ENCODE measurements at places on chromosomes 6 and 20.

GRCh38 chr6:56033401-56033800, 158.0 kb upstream of the BMP5 start:
- DNase-seq, result no peak

GRCh38 chr6:33488339-33488738, 34.0 kb downstream of the ZBTB9 start:
- no peak for DNase-seq

DNA sequence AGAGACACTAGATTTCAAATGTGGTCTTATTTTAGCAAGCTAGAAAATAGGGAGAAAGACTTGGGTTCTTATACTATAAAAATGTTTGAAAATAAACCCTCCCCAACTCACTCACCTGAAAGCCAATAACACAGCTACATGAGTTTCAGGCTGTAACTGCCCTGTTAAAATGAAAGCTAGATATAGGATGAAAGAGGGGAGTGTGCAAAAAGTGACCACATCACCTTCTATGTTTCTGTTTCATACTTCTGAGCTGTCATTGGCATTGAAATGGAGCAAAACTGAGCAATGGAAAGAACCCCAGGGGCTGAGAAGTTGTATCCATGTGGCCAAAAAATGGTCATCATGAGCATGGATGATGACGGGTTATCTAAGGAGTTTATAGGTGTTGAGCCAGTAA, 148.1 kb upstream of the TENT5A start:
- no peak for DNase-seq

GRCh38 chr6:70852667-70853246, 104.1 kb downstream of the B3GAT2 start:
- DNase-seq, result no peak

DNA sequence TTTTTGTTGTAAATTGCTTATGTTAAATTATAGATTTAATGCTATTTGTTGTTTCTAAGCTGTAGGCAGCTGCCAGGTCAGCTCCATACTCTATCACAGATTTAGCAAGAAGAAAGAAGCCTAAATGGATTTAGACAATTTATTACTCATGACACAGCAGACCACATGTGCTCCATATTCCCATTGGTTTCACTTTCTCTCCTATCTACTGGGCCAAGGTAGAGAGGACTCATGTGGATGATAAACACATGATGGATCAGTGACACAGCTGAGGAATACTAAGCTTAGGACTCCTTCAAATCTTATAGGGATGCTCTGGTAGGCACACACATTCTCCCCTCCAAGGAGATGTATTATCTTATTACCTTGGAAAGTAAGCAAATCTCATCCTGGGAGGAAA, 553.0 kb upstream of the ADGRB3 start:
- no peak for DNase-seq

- DNase-seq, result no peak
These were observed 189.8 kb downstream of the FOXA2 start for GRCh38 chr20:22394583-22394982.

- no peak for DNase-seq
These were observed 152.1 kb downstream of the KHDC1L start for GRCh38 chr6:73073238-73073637.

GRCh38 chr6:1110164-1110563, 201.7 kb upstream of the FOXQ1 start:
- no peak for DNase-seq

DNA sequence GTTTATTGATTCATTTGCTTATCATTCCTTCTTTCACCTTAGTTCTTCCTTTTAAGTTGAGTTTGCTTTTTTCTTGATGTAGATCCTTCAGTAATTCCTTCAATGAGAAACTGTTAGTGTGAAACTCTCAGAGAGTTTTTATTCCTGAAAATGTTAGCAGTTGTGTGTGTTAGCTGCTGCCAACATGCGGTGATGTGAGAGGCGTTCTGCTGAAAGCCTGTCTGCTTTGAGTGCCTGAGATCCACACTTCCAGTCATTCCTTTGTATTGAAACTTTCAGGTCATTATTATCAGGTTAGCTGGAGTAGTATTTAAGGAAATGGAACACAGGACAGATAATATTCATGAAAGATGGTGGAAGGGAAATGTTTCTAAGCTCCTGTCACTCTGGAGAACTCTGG, 70.0 kb upstream of the SUPT3H start:
- DNase-seq, result no peak

DNA sequence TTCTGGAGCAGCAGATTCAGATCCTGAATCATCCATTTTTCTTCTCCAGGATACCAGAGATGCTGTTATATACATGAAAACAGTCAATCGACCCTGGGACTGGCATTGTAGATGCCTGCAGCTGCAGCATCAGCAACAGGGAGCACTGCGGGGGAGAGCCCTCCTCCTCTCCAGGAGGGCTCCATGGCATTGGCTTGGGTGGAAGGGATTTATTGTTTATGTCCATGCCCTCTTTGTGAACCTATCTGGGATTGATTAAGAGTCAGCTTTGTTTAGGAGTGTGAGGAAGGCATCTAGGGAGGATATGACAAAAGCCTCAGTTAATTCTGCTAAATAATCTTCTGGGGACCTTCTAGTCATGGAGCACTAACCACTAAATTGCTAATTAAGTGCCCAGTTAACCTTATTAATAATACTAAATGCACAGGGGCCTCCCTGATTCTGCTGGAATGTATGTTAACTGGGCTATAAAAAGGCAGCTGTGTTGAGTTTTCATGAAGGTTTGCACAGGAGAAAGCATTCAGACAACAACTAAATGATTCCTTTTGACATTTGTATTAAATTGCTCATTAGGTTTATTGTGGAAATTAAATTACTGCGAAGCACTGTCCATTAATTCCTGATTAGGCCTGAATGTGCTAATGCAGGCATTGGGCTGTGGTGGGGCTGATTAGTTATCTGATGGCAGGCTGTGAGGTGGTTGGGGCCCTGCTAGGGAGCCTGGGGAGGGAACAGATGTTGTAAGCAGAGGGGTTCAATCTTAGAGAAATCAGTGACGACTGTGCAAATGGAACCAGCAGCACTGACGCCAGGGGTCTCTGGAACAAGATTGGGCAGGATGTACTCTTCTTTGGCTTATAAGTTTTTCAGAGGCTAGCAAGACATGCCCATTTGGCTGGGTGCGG, 57.6 kb downstream of the IMPG1 start:
- no peak for DNase-seq

GRCh38 chr6:44201638-44202303, 15.0 kb upstream of the MYMX start:
- no peak for DNase-seq

DNA sequence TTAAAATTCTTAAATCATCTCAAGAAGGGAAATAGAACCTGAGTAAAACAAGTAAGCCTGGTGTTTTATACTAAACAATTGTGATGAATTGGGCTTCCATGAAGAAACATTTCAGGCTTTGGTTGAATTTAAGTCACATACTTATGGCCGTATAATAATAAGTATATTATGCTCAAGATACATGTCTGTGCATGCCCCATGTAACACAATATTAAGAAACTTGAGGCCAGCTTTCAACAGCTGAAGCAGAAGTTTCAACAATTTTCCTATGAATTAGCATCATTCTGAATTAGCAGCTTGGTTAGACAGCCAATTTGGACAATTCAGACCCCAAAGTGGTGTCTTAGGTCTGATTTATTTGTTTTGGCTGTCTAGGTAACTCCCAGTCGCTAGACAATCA, 243.7 kb downstream of the MYLK4 start:
- DNase-seq, result no peak

DNA sequence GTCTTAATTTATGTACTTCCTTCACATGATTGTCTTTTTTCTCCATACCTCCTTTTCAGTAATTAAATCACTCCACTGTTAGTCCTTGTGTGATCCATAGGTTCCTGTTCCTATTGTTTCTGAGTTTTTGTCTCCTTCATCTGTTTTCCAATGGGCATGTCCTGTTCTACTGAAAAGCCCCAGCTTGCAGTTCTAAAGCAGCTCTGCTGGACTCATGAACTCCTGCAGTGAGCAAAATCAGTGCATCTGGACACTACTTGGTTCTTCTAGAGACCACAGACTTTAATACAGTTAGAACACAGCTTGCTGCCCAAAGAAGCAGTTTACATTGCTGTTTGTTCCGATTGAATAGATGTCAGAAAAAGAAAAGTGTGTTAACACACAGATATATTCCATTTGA, 593.3 kb upstream of the HS3ST5 start:
- no peak for DNase-seq

- DNase-seq, result no peak
These were observed 143.3 kb downstream of the TAF4 start for GRCh38 chr20:61922411-61922810.

GRCh38 chr20:44643596-44644229, 7.8 kb downstream of the ADA start:
- DNase-seq, result peak; percentile 76

DNA sequence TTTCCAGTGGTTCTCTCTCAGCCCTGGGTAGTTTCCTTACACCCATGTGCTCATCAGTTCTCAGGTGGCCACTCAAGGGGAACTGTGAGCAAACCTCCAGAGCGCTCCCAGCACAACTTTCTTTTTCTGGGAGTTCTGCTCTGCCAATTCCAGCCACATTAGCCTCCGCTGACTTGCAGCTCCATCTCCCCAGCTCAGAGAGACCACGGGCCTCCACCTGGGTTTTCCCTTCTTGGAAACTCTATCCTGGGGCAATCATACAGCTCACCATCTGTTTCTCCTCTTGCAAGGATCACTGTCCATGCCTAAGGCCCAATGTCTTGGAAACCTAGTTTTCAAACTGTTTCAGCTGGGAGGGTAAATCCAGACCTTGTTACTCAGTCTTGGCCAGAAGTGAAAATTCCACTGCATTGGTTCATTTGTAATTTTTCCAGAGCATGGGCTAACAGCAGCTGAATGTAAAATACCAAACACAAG, 129.9 kb downstream of the EYA2 start:
- no peak for DNase-seq

DNA sequence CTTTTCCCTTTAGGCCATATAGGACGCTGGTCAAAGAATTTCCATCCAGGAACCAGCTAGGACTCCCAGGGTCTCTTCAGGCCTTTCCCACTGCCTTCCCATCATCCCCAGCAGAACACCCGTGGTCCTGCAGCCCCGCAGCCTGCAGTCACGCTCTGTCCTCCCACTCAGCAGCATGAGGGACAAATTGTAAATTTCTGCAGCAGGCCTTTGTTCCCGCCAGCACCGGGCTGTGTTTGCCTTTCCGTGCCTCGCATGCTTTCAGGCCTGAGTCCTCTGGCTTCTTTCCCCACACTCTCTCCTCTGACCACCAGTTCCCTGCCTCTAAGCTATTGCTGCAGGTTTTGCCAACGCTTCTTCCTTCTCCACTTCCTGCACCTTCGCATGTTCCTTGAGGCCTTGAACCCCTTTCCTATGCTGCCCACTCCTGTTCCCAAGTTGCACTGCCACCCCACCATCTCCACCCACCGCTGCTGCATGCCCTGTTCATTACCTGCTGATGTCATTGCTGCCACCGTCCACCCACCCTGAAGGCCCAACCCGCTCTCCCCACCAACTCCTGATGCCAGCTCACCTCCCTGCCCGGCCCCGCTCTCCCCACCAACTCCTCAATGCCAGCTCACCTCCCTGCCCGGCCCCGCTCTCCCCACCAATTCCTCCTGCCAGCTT, 49.8 kb downstream of the RNASET2 start:
- DNase-seq, result no peak
